ENCODE measurements at places on chromosomes 4 and X. TPM values are rescaled to one million over a fixed set of nuclear protein-coding genes. Genes with fewer than 3 reads are reported as not detected.

DNA sequence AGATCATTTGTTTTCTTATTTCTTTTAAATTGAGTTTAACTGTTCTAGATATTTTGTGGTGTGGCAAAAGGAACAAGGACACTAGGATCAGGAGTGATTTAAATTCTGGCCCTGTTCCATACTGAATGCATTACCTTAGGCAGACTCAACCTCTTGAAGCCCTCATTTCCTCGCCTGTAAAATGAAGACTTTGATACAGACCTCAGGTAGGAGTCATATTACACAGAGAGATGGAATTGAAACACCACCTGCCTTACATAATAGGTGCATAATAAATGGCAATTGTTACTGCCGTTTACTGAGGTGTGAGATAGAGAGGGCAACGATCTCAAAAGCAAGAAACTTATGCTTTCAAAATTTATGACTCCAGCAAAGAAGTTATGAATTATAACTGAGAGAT is 28.2 kb upstream of the RASSF6 start:
- H3K4me3 ChIP-seq, result no peak overlapping the region
- no peak overlapping the region for H3K27ac ChIP-seq
- no peaks in the 10 kb centered on the region for H3K36me3 ChIP-seq
- H3K4me1 ChIP-seq, result no peaks in the 10 kb centered on the region
- no peak for DNase-seq

The CSAG3 gene
- not detected for total RNA-seq

DNA sequence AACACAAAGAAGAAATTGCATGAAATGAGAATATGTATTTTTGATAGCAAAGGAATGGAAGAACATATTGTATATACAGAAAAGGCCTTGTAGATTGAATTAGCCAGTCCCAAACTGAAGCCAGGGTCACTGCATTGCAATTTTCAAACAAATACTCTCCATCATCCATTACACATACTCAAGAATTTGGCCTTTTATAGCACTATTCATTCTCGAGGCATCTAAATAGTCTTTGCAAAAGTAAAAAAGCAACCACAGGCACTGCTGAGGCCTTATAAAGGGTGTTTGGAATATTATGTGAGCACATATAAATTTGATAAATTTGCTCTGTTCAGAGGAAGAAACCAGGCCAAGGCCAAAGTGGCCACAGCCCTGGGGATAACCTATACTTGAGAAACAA is 123.0 kb downstream of the ZNF827 start:
- no peak overlapping the region for H3K27ac ChIP-seq
- no peaks in the 10 kb centered on the region for H3K27me3 ChIP-seq
- DNase-seq, result no peak
- H3K4me1 ChIP-seq, result no peaks in the 10 kb centered on the region

DNA sequence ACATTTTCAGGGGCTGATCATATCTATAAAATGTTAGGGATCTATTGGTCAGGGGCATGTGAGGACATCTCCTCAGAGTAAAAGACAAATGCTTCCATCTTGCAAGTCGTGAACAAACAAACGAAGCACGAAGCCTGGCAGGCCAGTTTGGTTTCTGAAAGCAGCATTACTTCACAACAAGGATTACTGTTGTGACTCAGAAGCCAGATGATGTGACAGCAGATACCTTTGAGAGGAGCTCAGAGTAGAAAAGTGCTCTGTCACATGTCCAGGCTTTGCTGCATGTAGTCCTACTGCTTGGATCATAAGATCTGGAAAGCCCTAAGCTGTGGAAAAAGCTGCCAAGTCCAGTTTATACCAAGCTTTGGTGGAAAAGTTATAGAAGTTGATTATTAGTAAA is 1827.2 kb downstream of the ARAP2 start:
- no peak for DNase-seq
- no peak overlapping the region for H3K27ac ChIP-seq
- no peak overlapping the region for H3K4me3 ChIP-seq
- no peaks in the 10 kb centered on the region for H3K27me3 ChIP-seq
- H3K36me3 ChIP-seq, result no peaks in the 10 kb centered on the region

- no peak for DNase-seq
- H3K27me3 ChIP-seq, result peaks cover 51% of the 10 kb centered on the region
- H3K4me3 ChIP-seq, result no peak overlapping the region
- H3K27ac ChIP-seq, result no peak overlapping the region
- H3K4me1 ChIP-seq, result no peaks in the 10 kb centered on the region
Observed at GRCh38 chrX:40245488-40246071, 147.8 kb upstream of the BCOR start.

The NPY1R gene
- total RNA-seq, result 55.8 TPM

DNA sequence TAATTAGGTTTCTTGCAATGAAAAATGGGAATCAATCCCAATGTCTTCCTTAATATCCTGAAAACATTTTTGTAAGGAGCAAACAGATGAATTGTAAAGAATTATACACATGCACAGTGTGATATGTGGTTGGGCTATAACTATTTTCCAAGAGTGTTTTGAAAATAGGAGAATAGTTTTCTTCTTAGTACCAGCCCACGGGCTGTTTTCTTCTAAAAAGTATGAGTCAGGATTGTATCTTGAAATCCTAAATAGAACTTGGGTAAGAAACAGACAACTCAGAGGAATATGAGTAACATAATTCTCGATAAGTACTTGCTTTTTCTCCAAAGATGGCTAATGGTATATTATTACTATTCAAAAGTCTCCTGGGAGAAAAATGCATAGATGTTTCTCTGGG is 136.7 kb downstream of the MAGEC2 start:
- DNase-seq, result no peak
- H3K36me3 ChIP-seq, result no peaks in the 10 kb centered on the region
- H3K4me3 ChIP-seq, result no peak overlapping the region
- H3K27ac ChIP-seq, result no peak overlapping the region
- no peaks in the 10 kb centered on the region for H3K4me1 ChIP-seq

DNA sequence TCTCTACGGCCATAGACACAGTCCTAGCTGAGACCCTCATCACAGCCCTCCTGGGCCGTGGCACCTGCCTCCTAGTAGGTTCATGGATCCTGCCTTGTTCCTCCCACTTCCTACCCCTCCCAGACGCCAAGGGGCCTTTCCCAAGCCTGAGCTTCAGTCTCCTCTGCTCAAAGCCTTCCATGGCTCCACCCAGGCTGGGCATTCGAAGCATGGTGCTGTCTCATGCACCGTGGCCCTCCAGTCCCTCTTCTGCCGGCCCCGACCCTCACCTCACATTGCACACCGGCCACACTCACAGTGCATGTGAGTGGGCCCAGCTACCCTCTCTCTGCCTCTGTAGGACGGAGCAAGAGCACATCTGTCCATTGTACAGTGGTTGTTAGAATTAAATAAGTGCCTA is 21.7 kb upstream of the KIAA0232 start:
- H3K27me3 ChIP-seq, result no peaks in the 10 kb centered on the region
- H3K36me3 ChIP-seq, result no peaks in the 10 kb centered on the region
- H3K4me1 ChIP-seq, result no peaks in the 10 kb centered on the region

- no peak overlapping the region for H3K4me3 ChIP-seq
- no peaks in the 10 kb centered on the region for H3K27me3 ChIP-seq
- H3K36me3 ChIP-seq, result no peaks in the 10 kb centered on the region
Observed at GRCh38 chr4:146232131-146232722, 17.9 kb downstream of the REELD1 start.

The F8A1 gene
- total RNA-seq, result 7.6 TPM

The GLUD2 gene
- 2.8 TPM for total RNA-seq

The NAP1L5 gene
- total RNA-seq, result 5.9 TPM

The TMPRSS11F gene
- not detected for total RNA-seq

The PAGE4 gene
- total RNA-seq, result not detected

The MAGEA12 gene
- not detected for total RNA-seq

The HMX1 gene
- total RNA-seq, result not detected

DNA sequence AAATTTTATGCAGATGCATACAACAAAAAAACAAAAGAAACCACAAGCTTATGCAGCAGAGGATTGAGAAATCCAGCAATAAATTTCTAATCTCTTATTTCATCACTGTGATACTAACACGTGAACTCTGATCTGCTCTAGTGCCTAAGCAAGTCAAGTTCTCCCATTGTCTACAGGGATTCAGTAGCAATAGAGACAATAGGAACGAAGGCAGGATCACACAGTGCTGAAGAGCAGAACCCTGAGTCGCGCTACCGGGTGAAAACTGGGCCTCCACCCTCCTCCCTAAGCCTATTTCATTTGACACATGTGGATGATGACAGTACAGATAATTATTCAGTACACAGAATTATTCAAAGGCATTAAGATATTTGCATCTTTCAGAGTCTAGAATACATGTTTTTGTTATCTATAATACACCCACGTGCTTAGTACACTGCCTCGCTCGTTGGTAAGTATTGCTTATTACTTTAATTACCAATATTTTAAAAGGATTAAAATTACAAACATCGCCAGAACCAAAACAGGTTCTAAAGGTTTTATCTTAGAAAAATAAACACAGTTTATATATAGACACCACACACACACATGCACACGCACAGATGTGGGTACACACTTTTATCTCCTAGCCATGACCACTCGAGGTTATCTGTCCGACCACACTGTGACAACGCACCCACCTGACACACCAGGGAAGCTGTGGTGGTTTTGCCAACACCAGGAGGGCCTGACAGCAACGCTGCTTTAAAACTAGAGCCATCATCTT is 60.1 kb downstream of the RFC1 start:
- no peak for DNase-seq
- H3K4me3 ChIP-seq, result no peak overlapping the region
- H3K27me3 ChIP-seq, result no peaks in the 10 kb centered on the region
- no peaks in the 10 kb centered on the region for H3K4me1 ChIP-seq

The CISD2 gene
- 23.9 TPM for total RNA-seq

The EGFL6 gene
- 0.59 TPM for total RNA-seq

DNA sequence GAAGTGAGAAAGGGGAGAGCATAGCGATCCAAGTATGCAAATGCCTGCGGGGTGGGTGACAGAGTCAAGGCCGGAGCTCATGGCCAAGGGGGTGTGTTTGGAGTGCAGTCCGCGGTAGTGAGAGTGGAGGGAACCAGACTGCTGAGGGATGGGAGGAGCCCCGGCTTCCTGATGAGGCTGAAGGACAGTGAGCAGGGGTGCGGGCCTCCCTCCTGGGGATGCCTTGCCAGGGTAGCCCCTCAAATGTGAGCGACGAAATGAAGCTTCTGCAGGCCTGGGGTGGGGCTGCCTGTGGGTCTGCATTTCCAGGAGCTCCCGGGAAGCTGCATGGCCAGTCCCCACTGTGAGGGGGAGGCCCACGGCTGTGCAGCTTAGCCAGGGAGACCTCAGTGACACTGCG is 45.0 kb downstream of the PSAPL1 start:
- peak; percentile 19 for DNase-seq
- H3K4me1 ChIP-seq, result no peaks in the 10 kb centered on the region
- peaks cover 28% of the 10 kb centered on the region for H3K27me3 ChIP-seq
- H3K4me3 ChIP-seq, result no peak overlapping the region

DNA sequence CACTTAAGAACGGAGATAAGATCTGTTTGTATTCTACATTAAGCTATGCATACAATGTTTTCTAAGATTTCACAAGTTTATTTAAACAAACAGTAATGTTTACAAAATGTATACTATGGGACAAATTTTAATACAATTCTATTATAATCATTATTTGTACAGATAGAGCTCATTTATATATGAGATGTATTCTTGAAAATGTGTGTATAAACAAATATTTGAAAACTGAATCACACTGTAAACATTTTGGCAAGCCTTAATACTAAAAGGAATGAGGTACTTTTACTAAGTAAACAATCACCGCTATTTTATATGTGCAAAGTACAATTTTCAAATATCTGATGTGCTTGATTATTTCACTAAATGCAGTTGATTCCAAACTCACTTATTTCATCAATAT is 119.2 kb upstream of the MAB21L2 start:
- H3K4me1 ChIP-seq, result no peaks in the 10 kb centered on the region
- H3K36me3 ChIP-seq, result no peaks in the 10 kb centered on the region
- no peak overlapping the region for H3K27ac ChIP-seq
- H3K4me3 ChIP-seq, result no peak overlapping the region
- no peaks in the 10 kb centered on the region for H3K27me3 ChIP-seq

- no peak overlapping the region for H3K27ac ChIP-seq
- H3K4me1 ChIP-seq, result no peaks in the 10 kb centered on the region
- no peak overlapping the region for H3K4me3 ChIP-seq
- H3K27me3 ChIP-seq, result no peaks in the 10 kb centered on the region
- DNase-seq, result no peak
Observed at GRCh38 chr4:99447079-99447478, 11.9 kb upstream of the ADH7 start.

- no peak overlapping the region for H3K27ac ChIP-seq
- no peaks in the 10 kb centered on the region for H3K36me3 ChIP-seq
- no peaks in the 10 kb centered on the region for H3K4me1 ChIP-seq
- DNase-seq, result no peak
Observed at GRCh38 chrX:66601522-66601921, 37.4 kb downstream of the EDA2R start.

DNA sequence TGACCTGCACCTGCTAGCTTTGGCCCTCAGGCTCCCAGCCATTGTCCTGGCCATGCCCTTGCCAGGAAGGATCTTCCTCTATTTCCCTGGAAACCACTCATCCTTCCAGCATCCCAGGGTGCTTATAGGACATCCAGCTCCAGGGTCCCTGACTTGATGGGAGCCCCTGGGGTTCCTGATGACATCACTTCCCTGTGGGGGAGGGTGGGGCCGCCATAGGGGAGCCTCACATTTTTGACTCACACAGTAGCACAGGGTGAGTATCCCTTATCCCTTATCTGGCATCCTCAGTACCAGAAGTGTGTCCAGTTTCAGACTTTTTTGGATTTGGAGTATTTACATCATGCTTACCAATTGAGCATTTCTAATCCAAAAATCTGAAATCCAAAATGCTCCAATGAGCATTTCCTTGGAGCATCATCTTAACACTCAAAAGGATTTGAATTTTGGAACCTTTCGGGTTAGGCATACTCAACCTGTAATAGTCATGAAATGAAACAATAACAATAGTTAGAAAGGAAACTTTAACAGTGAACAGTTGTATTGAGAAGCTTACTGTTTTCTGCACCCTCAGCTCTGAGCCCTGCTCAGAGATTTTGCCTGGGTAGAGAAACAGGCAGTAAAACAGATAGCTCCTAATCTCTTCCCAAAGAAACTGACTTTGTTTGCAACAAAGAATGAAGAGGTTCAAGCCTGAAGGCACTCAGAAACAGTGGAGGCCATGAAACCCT is 22.1 kb downstream of the TNIP2 start:
- H3K27me3 ChIP-seq, result no peaks in the 10 kb centered on the region
- no peak for DNase-seq
- no peaks in the 10 kb centered on the region for H3K36me3 ChIP-seq
- H3K4me3 ChIP-seq, result no peak overlapping the region
- no peak overlapping the region for H3K27ac ChIP-seq
- H3K4me1 ChIP-seq, result peaks cover 4% of the 10 kb centered on the region

- DNase-seq, result no peak
- no peak overlapping the region for H3K27ac ChIP-seq
- no peaks in the 10 kb centered on the region for H3K36me3 ChIP-seq
- H3K4me1 ChIP-seq, result no peaks in the 10 kb centered on the region
Observed at GRCh38 chr4:185834778-185835177, 22.8 kb upstream of the SORBS2 start.
